ENCODE measurements at places on chromosomes 4 and X.

DNA sequence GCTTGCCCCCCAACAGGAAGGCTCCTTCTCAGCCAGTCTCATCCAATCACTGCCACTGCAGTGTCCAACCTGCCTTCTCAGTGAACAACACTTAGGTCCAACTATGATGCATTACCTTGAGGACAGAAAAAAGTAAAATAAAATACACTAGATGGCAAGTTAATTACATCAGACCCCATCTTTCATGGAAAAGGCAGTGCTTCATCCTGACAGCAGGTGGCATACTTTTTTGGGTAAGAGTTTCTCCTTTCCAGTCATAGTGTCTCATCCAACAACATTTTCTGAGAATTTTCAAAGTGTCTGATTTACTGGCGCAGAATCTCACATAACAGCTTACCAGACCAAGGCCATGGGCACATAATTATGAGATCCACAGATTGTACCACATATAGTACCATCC is 1742.8 kb downstream of the PCDH7 start:
- DNase-seq: no peak

DNA sequence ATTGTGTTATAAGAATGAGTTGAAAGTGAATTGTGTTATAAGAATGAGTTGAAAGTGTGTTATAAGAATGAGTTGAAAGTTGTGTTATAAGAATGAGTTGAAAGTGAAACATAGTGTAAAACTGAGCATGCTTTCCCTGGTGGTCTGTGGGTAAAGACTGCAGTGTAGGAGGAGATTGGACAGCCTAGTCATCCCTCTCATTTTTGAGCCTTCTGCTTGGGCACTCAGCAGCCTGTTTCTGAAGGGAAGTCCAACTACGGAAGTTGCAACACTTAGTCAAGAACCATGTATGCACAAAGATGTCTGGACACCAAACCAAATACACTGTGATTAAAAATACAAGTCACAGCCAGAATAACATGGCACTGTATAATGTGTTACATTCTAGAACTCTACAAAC is 72.6 kb downstream of the ANK2 start:
- no peak for DNase-seq

GRCh38 chr4:54065282-54066087 is 1.1 kb upstream of the CHIC2 start:
- DNase-seq: no peak

- DNase-seq: no peak
Observed at GRCh38 chr4:2093265-2093664, 34.1 kb downstream of the NAT8L start.

DNA sequence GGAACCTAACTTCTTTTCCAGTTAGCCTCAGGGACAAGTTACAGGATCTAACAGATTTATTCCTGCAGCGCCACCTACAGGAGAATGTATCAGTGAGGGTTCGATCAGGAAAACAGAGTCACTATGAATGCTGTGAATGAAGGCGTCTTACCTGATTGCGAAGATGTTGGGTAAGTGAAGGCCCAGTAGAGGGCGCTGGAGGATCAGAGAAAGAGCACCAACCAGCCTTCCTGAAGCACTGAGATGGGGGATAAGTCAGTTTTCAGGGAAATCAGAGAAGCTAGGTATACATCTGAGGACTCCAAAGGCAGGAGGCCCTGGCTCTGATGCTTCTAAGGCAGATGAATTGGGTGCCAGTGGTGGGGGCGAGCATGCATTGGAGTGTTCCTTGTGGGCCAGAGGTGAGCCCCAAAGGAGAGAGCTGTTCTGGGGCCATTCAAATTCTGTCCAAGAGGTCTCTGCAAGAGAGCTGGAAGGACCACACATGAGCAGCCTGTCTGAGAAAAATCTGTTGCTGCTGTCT is 169.9 kb upstream of the AADAT start:
- peak; percentile 19 for DNase-seq
